Sciatic nerve (tissue), 2 donors: ENCODE measurements at places on chromosomes 1 and 21.

- no peak for DNase-seq
Observed at GRCh38 chr1:66300972-66301451, 232.9 kb upstream of the SGIP1 start.

DNA sequence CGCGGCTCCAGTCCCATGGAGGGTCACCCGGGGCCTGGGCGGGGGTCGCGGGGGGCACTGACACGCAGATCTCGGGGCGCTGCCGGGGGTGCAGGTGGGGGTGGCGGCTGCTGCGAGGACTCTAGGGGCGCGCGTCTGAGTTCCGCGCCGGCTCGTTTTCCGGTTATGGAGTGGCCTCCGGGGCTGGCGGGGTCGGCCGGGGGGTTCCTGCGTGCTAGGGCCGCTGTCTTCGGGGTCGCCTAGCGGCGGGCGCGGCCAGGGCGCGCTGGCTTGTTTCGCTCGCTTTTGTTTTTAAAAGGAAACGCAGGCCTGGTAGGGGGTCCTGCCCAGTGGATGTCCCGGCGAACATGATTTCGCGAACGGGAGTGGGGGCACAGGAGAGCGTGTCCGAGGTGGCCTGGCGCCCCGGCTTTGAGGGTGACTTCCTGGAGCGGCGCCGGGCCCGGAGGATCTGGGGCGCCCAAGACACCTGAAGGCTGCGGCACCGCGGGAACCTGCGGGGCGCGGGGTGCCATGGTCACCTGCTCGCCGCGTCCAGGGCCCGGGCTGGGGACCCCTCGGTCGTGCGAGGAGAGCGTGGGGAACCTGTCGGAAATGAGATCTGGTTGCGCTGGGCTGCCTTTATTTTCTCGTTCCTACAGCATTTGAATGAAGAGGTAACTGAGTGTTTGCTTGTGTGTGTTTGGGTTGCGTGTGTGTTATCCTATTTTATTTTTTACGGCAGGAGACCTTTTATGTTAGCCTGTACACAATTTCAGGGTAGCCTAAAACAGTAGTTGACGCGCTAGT lies 618 bp downstream of the ETS2 start:
- peak; percentile 75 for DNase-seq

DNA sequence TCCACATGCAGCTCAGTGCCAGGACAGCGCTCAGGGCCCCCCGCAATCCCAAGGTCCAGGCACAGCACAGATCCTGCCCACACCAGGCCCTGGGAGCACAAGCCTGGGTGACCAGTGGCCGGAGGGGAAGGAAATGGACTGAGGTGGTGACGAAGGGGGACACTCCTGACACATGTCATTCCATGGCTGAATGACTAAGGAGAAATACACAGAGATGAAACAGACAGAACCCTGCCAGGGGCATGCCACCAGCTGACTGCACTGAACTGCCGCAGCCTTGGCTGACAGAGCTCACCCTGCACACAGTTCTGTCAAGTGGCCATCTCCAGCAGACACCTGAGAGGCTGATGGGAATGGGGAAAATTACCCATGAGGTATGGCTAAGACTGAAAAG lies 56.1 kb downstream of the HSF2BP start:
- no peak for DNase-seq

GRCh38 chr1:2134266-2134620 lies 60.3 kb downstream of the FAAP20 start:
- no peak for DNase-seq

DNA sequence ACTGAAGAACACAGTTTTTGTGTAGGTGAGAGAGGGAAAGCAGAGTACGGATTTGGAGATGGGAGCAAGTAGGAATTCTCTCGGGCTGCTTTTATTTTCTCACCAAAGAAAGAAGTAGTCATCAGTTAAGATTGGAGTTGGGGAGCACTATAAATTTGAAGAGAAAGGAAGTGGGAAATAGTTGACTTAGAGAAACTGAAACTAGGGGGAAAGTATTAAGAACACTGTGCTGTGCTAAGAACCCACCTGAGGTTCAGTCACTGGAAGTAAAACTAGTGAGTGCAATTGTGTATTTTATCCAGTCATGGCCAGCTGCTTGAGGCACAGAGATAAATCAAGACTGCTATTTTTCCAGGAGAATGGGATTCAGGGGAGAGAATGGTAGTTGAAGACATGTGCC lies 37.4 kb downstream of the CLCC1 start:
- DNase-seq: no peak

GRCh38 chr1:116288201-116288598 lies 84.8 kb upstream of the ATP1A1 start:
- DNase-seq: no peak
